ENCODE measurements at places on chromosomes 2 and 18.

DNA sequence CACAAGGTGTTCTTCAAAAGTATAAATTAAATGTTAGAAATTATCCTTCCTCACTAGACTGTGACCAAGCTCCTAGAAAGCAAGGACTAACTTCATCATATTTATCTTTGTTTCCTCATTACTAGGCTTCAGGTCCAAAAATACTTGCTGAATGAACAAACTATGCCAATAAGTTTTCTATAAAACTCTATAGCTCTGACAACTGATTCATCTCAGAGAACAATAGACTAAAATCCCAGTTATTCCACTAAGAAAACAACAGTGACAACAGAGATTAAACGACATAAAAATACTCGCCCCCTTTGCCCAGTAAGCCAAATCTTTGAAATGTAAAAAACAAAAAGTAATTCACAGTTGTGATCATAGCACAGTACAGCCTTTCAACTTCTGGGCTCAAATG, 13.6 kb downstream of the TLK1 start:
- DNase-seq = no peak

DNA sequence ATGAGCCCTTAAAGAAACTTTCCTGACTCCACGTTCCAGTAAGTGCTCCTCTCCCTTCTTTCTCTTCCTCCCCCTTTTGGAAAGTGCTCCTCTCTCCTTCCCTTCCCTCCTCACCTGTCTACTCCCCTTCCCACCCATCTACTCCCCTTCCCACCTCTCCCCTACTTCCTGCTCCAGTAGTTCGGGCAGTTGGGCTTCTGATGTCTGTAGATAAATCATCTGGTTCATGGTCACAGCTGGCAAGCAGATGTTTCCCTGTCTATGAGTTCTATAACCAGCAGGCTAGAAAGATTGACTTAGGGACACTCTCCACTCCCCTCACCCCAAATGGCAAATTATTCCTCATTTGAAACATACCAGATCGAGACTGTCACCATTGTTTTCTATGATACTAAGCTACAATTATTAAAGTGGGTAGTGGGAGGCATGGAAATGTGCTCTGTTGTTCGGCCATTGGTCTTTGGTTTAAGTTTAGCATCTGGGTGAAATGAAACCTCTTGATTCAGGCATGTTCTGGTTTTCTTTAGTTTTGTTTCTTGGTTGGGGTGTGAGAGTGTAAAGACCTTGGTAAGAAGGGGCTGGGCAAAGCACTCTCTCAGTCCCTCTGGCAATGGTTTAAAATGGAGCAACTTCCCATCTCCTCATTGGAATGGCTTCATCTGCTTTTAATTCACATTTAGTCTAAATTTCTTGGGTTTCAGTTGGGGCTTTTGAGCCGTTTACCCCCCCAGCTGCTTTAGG, 413.2 kb upstream of the SPRED2 start:
- no peak for DNase-seq

GRCh38 chr2:128646691-128647090, 328.0 kb upstream of the HS6ST1 start:
- no peak for DNase-seq

- no peak for DNase-seq
These were observed 477 bp upstream of the WDCP start for GRCh38 chr2:24047703-24048033.

DNA sequence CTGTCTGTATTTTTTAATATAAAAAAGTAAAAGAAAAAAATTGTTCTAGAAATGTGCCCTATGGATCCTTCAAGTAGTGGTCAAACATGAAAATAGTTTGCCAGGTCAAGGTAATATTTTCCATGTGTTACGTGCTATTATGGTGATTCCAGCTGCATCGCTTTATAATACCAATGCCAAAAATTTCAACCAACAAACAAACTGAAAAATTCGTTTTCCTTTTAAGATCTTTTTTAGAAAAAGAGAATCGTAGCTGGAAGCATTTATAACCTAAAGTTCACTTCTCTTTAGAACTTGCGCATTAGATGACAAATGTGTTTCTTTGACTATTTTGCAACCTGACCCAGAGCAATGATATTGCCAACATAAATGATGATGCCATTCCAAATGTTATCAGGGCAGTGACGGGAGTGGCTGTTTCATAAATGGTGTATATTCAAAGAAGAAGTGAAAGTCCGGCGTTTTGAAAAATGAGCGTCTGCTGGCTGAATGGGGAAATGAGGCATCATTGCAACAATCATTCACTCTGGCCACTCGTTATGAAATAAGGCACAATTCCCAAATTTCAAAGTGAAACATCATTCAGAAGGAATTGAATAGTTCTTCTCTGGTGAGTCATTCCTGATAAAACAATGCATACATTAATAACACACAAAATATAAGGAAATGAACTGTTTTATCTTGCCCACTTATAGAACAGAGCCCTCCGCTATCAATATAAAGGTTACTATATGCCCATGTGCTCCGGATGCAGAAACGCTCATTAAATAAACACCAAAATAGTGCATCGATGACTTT, 297.4 kb downstream of the TGIF1 start:
- DNase-seq = no peak

- DNase-seq = no peak
These were observed 852.4 kb upstream of the ACVR2A start for GRCh38 chr2:146992466-146992865.

DNA sequence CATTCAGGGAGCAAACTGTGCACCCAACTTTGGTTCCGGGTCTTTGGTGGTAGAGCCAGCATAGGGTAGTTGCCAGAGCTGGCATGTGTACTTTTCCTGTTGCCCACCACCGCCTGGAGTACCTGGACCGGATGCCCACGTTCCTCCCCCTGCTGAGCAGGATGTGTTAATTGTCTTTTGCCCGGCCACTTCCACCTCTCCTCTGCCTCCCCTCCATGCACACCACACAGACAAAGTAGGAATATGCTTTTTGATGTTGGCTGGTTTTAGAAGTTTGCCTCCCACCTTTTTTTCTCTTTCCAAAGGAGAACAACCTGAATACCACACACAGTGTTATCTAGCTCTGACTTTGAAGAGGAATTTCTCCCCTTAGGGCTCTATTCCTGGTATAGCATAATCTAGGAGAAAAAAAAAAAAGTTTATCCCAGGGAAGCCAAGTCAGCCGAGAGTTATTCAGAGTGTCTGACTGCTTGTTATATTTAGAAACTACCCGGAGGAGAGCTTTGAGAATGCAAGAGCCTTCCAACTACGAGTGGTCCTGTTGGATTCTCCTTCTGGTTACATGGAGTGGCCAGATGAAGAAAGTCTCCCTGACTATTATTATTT, 111.9 kb downstream of the SETBP1 start:
- no peak for DNase-seq

DNA sequence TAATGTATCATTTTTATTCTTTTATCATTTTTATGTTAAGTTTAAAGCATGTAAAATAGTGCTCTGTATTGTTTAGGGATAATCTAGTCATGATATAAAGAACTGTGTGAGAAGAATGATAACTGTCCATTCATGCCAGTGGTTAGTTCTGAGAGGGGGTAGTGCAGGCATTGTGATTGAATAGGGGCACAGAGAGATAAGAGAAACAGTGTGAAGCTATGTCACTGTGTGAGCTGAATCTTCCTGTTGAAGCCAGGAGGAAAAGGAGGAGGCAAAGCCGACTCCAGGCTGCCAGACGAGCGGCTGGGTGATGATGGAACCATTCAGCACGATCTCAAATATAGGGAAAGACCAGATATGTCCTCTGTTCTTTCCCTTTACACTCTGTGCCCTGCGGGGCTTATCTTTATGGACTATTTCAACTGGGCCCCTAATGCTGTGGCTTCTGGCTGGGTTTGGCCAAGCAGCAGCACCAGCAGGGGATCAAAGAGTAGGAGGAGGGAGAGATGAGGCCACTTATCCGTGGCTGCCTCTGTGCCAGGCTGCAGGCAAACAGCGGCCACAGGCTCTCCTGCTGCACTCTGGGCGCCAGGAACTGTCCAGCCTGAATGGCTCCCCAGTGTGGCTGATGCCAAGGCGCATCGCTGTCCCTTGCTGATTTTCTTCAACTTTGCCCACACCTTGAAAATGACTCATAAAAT, 128.0 kb downstream of the SPP2 start:
- no peak for DNase-seq

- DNase-seq = peak; percentile 18
These were observed 30.6 kb downstream of the HS1BP3 start for GRCh38 chr2:20620271-20620681.

DNA sequence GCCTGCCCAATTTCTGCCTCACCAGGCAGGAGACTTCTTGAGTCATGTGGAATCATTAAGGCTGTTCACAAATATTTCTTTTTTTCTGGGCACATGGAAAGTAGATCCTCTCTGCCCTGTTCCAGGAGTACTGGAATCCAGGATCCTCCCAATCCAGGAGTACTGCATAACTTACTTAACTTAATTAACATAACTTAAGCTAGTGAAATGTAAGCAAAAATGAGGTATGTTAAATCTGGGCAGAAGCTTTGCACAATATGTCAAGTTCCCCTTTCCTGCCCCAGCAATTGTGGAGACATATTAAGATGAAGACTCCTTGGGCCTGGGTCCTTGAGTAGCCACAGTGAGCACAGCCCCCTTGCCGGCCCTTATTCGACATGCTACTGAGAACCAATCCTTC, 3.2 kb downstream of the CD207 start:
- DNase-seq = no peak

- DNase-seq = no peak
These were observed 46.4 kb upstream of the SPP2 start for GRCh38 chr2:234003972-234004617.

- no peak for DNase-seq
These were observed 76.7 kb downstream of the GFPT1 start for GRCh38 chr2:69310111-69311023.

- no peak for DNase-seq
These were observed 490.6 kb downstream of the IRS1 start for GRCh38 chr2:226308986-226309385.

DNA sequence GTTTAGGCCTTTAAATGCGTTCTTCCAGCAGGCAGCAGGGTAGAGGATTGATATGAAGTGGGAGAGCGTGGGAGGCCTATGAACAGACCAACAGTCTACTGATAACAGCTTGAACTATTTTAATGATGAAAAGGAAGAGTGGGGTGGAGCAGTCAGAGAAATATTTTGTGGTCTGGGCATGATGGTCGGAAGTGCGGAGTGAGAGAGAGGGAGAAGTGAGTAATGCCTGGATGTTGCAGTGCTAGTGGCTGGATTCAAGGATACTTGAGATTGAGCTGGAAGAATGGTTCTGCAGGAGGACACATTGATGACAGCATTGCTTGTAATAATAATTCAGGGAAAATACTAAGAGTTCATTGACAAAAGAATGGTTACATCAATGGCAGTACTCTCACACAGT, 151.0 kb upstream of the DAPL1 start:
- no peak for DNase-seq

DNA sequence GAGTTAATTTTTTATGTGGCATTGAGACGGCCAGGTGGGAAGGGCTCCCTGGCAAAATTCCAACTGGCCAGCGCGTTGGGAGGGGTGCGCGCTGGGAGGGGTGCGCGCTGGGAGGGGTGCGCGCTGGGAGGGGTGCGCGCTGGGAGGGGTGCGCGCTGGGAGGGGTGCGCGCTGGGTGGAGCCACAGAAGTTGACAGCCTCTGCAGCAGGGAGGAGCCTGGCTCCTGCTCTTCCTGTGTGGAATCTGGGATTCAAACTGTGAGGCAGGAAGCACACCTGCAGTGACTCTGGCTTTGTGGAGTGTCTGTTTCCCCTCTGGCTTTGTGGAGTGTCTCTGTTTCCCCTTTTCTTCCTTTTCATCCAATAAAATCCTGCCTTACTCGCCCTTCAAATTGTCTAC, 147.9 kb upstream of the CBLN2 start:
- DNase-seq = peak; percentile 23

- no peak for DNase-seq
These were observed 98.7 kb upstream of the MGAT5 start for GRCh38 chr2:134155134-134155533.

DNA sequence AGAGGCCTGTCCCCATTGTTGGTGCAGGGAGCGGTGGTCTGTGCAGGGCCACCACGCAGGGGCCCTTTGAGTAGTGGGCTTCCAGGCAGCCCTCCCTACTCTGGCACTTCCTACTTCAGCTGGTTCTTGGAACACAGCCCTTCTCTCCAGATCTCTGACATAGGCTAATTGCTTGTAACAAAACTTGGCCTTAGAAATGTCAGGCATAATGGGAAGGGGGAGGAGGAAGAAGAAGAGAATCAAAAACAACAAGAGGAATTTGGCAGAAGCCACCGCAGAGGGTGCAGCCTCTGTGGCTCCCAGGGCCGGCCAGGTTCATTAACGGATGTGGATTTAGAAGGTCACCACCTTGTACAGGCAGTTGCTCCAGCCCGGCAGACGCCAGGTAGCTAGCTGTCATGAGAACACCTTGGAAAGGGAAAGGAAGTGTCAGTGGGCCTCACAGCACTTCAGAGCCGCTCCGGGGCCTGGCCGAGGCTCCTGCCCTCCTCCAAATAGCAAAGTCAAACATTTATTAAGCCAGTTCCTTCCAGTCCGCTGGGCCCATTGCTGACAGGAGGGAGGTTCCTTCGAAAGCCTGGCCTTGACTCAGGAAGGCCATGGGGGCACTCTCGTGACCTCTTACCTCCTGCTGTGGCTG, 7.4 kb downstream of the BOD1L2 start:
- no peak for DNase-seq

DNA sequence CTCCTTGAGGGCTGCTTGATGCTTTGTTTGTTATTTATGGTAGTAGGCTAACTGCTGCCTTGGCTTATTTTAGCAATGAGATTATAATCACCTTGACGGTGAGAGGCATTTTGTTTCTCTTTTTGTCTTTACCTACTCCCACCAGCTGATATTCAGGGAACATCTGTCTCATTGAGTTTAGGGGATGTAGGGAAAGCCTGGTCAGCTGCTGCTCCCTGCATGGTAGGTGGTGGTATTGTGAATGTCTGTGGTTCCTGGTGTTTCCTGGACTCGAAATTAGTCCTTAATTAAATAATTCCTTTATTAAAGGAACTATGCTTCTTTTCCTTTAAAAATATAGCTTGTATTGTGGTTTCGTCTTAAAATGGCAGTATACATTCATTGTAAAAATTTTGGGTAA, 77.8 kb downstream of the ADAM23 start:
- DNase-seq = no peak

DNA sequence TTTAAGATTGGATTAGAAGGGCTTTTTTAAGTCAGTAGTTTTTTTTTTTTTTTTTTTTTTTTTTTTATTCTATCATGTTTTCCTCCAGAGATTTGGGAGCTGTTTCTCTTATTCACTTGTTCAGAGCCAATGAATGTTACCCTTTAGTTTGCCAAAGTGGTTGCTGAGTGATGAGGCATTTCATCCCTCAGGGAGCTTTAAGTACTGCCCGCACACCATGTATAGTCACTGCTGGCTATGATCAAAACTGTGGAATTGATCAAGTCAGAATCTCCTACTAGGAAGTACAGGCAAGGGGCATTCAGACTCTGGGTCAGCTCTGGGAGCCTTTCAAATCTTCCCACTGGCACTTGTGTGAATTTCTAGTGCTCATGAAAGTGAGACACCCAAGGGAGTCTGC, 201.6 kb downstream of the IKZF2 start:
- DNase-seq = no peak

GRCh38 chr18:26440644-26441043, 107.7 kb downstream of the KCTD1 start:
- no peak for DNase-seq

DNA sequence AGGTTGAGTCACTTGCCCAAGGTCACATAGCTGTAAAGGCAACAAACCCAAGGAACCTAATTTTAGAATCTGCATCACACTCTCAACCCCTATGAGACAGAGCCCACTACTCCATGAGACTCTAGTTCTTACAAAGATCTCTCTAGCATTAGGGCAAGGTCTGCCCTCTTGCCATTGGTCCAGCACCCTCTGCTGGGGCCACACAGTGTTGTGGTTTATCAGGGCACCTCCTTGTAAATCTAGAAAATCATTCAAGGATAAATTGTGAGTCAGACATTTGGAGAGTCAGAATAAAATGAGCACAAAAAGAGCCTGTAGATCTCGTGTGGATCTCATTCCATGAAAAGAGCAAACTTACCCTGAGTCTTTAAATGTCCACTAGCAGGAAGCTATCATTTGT, 91.2 kb downstream of the SLC8A1 start:
- DNase-seq = no peak
